Activated CD8-positive, alpha-beta memory T cell treated with anti-CD3 and anti-CD28 coated beads for 1 hour (primary cell): ENCODE measurements at places on chromosomes 3 and 15.

GRCh38 chr3:25156626-25157025, 271.4 kb upstream of the RARB start:
- DNase-seq = no peak

- no peak for DNase-seq
Observed at GRCh38 chr15:40955930-40956540, 2.8 kb downstream of the CHAC1 start.

DNA sequence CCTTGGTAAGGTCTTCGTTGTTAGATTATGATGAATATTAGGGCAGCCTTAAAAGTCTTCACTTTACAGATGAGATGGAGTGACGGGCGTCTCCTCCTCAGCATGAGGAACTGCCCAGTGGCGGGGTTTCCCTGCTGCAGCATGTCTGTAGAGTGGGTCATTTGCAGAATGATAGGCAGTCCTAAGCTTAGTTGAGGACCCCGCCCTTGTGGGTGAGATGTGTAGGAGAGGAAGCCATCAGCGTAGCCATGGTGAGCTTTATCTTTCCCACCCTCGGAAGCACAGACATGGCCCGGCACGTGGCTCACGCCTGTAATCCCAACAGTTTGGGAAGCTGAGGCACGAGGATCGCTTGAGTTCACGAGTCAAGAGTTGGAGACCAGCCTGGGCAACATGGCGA, 877 bp downstream of the NIT2 start:
- no peak for DNase-seq

- DNase-seq = no peak
Observed at GRCh38 chr15:88986949-88987590, 73.9 kb upstream of the MFGE8 start.

- no peak for DNase-seq
Observed at GRCh38 chr3:155960060-155960459, 89.6 kb downstream of the GMPS start.

- DNase-seq = no peak
Observed at GRCh38 chr15:49327927-49328326, 95.1 kb upstream of the FGF7 start.

- no peak for DNase-seq
Observed at GRCh38 chr3:9861626-9862130, 17.9 kb upstream of the RPUSD3 start.

GRCh38 chr15:66773129-66773873, 71.3 kb downstream of the SMAD6 start:
- DNase-seq = no peak

GRCh38 chr15:55796321-55796965, 53.5 kb upstream of the PRTG start:
- no peak for DNase-seq

DNA sequence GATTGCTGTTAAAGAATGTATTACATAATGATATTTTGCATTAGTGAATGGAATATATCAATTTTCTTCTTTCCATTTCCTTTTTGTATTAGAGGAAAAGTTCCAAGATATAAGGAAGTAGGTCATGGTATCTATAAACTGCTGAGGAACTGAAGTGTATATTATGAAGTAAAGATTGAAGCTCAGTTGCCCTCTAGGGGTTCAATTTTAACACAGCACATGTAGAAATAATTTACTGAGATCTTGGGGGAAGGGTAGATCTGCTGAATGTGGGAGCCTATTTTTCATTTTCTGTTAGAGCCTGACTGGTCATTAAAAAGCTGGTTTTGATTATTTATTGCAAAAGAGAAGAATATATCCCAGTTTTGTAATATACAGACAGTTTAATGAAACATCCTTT, 45.2 kb downstream of the CMC1 start:
- no peak for DNase-seq

- no peak for DNase-seq
Observed at GRCh38 chr3:177811112-177811511, 613.8 kb upstream of the TBL1XR1 start.

- no peak for DNase-seq
Observed at GRCh38 chr3:173891272-173892100, 493.9 kb downstream of the NLGN1 start.

- no peak for DNase-seq
Observed at GRCh38 chr3:71153713-71154112, 429.8 kb downstream of the FOXP1 start.
